ENCODE measurements at places on chromosomes 4 and X. TPM values are rescaled to one million over a fixed set of nuclear protein-coding genes. Genes with fewer than 3 reads are reported as not detected.

The ART3 gene
- 0.31 TPM for total RNA-seq

The DCAF8L2 gene
- total RNA-seq: not detected

The TMPRSS11F gene
- not detected for total RNA-seq

The PPBP gene
- 1.6 TPM for total RNA-seq

The RBMXL3 gene
- total RNA-seq: not detected

The MTNR1A gene
- 0.63 TPM for total RNA-seq

The GRIA2 gene
- total RNA-seq: 617 TPM

The IGSF1 gene
- total RNA-seq: 0.63 TPM

The STS gene
- total RNA-seq: 6.3 TPM

The CLRN2 gene
- not detected for total RNA-seq

The ARHGEF9 gene
- 91.4 TPM for total RNA-seq

The MAGEB5 gene
- not detected for total RNA-seq

The RASGEF1B gene
- total RNA-seq: 52.3 TPM

The PNMA6F gene
- total RNA-seq: not detected

The YIPF6 gene
- 26.6 TPM for total RNA-seq

The KLB gene
- total RNA-seq: not detected

The PAQR3 gene
- 57.3 TPM for total RNA-seq

The KCNE5 gene
- total RNA-seq: 1.9 TPM

The SATL1 gene
- 3.1 TPM for total RNA-seq

The SGMS2 gene
- 0.63 TPM for total RNA-seq

The HOPX gene
- total RNA-seq: 54.5 TPM

The CXorf38 gene
- total RNA-seq: 10.6 TPM

The AADAT gene
- total RNA-seq: 32.9 TPM

The AIMP1 gene
- 20.3 TPM for total RNA-seq

The VEGFC gene
- 0.94 TPM for total RNA-seq

The ZNF280C gene
- 15.0 TPM for total RNA-seq

The ERVMER34-1 gene
- total RNA-seq: 0.94 TPM

The CXCL11 gene
- not detected for total RNA-seq

The CYBB gene
- 6.6 TPM for total RNA-seq

The IQSEC2 gene
- 18.2 TPM for total RNA-seq

The AMBN gene
- total RNA-seq: 0.94 TPM

The TLR2 gene
- 0.63 TPM for total RNA-seq

The CFI gene
- 1.6 TPM for total RNA-seq

The C1QTNF7 gene
- under 0.01 TPM for total RNA-seq

The NR3C2 gene
- total RNA-seq: 17.8 TPM

The LGI2 gene
- total RNA-seq: 3.1 TPM
